ENCODE measurements at places on chromosomes 2 and 18.

DNA sequence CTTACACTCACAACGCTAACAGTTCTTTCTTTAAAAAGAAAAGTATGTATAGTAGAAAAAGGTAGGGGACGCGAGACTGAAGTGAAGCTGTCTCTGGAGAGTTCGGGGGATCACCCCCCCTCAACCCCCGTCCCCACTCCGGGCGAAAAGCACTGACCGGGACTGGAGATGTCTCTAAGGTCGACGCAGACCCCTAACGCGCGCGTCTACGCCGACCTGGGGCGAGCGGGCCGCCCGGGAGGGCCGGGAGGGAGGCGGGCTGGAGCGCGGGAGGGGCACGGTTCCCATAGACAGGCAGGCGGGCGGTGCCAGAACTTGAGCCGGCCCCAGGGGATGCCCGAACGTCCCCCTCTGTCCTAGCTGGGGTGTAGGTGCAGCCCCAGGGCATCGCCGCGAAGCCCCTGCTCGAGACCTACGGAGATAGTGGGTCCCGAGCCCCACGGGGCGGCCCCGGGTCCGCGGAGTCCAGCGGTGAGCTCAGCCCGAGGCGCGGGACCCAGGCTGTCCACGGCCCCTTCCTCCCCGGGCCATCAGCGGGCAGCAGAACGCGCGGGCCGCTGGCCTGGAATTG lies 82.2 kb downstream of the CHRNA1 start:
- DNase-seq, result no peak

DNA sequence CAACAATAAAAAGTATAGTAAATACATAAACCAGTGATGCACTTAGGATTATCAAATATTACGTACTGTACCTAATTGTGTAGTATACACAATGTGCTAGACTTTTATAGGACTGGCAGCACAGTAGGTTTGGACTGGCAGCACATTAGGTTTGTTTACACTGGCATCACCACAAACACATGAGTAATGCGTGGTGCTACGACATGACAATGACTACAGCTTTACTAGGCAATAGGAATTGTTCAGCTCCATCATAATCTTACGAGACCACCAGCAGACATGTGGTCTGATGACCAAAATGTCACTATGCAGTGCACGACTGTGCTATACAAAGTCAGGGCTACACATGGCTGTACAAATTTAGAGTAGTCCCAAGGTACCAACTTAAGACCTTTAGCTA lies 2.3 kb downstream of the MBOAT2 start:
- DNase-seq, result no peak

DNA sequence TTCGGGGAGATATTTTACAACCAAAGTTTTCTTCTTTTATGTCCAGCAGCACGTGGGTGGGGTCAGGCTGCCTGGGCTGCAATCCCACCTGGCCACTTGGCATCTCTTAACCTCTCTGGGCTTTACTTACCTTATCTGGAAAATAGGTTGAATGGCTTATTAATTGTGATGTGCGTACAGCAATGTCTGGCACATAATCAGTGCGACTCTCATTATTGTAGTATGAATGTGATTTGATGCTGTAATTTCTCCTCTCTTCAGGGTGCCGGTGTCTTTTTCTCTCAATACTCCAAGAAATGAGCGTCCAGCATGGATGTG lies 2.0 kb upstream of the ZAP70 start:
- DNase-seq, result no peak

DNA sequence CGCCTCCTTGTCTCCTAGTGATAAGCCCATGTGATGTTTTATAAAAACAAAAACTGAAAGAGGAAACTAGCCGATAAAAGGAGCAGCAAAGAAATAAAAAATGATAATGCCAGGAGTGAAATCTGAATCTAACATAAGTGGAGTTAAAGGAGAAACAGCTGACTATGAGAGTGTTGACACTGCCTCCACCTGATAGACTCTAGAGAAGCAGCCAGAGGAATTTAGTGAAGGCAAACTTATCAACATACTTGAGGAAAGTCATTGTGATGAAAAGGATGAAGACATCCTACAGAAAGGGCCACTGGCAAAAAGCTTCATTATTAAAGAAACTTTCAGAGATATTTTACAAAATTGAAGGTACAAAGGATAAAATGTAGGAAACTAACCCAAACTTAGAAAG lies 1.9 kb downstream of the M1AP start:
- no peak for DNase-seq

DNA sequence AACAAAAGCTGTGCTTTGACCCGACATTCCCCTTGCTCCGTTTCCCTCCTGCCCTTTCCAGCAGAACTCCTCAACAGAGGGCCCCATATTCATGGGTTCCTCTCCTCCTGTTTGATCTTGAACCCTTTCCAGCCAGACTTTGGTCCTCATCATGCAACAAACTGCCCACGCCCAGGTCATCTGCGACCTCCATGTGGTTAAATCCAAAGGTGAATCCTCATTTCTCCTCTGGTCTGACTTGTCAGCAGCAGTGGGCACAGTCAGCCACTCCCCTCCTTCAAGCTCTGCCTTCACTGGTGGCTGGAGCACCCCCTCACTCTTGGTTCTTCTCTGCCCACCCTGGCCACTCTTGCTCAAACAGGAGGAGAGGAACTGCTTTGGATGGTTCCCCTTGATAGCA lies 2.7 kb downstream of the HS1BP3 start:
- no peak for DNase-seq

Measured in NCI-H2081 treated with DMSO at 0.1 percent for 48 hours (cell line).